Brain microvascular endothelial cell (primary cell): ENCODE measurements at places on chromosomes 4 and X.

GRCh38 chr4:3419836-3420605 is 21.7 kb upstream of the HGFAC start:
- no peak for DNase-seq

- no peak for DNase-seq
These were observed 24.5 kb upstream of the WDR1 start for GRCh38 chr4:10140866-10141759.

GRCh38 chrX:121308276-121308805 is 260.9 kb downstream of the GLUD2 start:
- DNase-seq, result peak; percentile 59

GRCh38 chr4:112855058-112855457 is 194.4 kb upstream of the ANK2 start:
- DNase-seq, result no peak

DNA sequence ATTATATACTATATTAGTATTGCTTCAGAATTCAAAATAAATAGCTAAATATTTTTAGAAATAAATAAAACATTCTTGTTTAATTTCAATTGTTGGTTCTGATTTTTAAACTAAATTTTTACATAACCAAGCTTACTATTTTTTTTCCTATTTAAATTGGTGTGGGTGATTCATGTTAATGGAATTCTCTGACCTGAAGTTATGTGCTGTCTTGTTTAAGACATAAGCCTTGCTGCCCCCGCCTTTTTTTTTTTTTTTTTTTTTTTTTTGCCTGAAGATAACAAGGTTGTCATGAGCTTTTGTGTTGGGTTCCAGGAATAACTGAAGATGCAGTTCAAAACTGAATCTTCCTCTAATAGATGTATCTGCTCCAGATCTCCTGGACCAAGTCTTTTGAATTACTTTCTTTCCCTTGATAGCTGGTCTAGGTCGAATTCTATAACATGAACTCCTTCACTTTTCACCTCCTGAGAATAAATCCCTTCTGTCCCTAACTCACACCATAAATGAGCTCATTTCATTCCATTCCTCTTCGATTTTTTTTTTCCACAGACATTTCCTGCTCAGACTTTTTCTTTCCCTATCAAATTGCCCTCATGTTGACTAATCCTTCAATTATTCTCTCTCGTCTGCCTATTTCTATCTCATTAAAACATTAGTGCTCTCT is 261.5 kb upstream of the FTHL17 start:
- no peak for DNase-seq

DNA sequence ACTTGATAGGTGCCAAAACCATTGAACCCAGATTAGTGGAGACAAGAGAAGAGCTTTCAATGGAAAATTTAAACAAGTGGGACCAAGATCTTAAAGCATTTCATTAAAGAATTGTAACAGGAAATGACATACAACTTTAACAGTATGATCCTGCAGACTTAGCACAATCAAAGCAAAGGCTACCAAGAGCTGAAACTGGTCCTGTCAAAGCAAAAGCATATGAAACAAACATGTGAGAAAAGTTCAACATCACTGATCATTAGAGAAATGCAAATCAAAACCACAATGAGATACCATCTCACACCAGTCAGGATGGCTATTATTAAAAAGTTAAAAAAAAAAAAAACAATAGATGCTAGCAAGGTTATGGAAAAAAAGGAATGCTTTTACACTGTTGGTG is 425.6 kb downstream of the IL1RAPL1 start:
- DNase-seq, result no peak

- no peak for DNase-seq
These were observed 9.8 kb upstream of the UTP3 start for GRCh38 chr4:70678383-70678999.

DNA sequence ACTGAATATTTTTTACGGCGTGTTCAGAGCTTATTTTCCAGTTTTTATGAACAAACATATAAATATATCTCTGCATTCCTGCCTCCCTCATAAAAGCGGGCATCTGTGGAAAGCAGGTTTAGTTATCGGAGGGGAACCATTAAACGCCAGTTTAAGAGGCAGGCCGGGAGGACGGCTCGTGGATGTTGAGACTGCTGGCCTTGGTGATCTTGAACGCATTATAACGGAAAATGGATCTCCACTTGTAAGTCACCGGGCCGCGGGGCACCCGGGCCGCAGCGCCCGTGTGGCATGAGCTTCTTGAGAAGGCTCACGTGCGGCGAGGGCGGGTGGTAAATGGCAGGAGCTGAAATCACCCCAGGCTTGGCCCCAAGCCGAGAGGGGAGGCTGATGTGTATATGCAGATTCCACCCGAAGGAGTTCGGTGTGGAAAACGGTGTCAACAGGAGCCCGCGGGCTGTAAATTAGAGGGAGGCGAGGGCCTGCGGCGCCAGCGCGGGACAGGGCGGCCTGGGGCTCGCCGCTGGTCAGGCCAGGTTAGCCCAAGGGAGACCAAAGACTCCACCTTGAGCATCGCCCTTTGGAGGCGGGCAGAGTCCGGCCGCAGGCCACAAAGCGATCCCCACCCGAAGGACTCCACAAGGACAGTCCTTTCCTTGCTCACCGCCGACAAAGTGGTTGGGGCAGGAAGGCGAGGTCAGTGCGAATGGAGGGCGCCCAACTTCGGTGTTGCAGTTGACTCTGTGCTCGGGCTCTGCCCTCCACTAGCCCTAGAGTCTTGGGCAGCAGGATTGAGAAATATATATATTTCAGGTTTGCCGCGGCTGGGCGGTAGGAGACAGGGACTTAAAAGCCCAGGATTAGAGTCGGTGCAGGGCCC is 1.3 kb upstream of the HAND2 start:
- no peak for DNase-seq
